ENCODE measurements at places on chromosomes 12 and 14. TPM values are rescaled to one million over a fixed set of nuclear protein-coding genes. Genes with fewer than 3 reads are reported as not detected.

NXPH4 gene
- 0.82 TPM for total RNA-seq

CCDC197 gene
- total RNA-seq = not detected

- DNase-seq = no peak
These were observed 159.8 kb downstream of the KITLG start for GRCh38 chr12:88420457-88420856.

- no peak for DNase-seq
These were observed 110.0 kb downstream of the ATP23 start for GRCh38 chr12:58051378-58051777.

DNA sequence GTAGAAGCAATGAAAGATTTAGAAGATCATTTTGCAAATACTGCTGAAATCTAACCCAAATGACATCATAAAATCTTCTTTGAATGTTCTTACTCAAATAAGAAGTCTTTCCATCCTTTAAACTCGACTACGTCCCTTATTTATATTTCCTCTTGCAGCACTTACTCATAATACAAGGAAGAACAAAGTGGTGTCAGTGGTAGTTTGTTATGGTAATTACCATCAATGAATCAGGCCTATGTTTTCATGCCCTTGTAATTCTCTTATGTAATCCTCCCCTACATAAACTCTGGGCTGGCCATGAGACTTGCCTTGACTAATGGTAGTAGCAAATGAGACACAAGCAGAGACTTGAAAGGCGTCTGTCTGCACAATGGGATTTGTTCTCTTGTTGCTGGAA is 17.0 kb downstream of the EEA1 start:
- no peak for DNase-seq

DNA sequence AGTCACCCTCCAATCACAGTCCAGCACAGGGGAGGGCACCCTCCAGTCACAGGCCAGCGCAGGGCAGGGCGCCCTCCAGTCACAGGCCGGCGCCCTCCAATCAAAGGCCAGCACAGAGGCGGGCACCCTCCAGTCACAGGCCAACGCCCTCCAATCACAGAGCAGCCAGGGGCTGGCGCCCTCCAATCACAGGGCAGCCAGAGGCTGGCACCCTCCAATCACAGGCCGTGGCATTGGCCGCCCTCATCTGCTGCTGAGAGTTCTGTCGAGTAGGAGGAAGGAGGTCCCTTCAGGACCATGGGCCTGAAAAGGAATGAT is 26.6 kb downstream of the DDX51 start:
- DNase-seq = no peak

DNA sequence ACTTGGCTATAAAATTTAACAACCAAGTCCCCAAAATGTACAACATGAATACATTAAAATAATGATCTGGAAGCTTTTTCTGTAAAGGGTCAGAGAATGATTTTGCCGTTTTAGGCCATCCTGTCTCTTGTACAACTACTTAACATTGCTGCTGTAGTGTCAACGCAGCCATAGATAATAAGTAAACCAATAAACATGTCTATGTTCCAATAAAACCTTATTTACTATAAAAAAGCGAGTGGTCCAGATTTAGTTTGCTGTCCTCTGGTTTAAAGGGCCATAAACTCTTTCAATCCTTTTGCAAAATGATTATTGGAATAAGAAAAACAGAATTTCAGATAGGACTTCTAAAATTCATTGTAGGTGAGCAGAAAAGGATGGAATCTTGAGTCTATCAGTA is 29.2 kb downstream of the SBNO1 start:
- DNase-seq = no peak

MMP19 gene
- 0.88 TPM for total RNA-seq

DNA sequence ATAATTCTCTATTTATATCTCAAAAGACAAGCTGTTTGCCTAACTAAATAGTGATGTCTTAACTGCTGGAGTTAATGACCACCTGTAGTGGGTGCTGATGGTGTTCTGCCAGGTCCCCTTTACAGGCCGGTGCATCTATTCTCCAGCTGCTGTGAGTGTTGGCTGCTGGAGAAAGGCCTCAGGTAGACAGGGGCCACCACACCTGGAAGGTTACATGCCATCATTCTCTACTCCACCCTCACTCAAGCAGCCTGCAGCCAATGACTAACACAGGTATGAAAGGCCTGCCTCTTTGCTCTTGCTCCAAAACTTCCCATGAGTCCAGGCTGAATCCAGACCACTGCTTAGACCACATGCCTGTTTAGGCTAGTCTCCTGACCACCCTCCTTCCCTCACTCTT is 73.9 kb downstream of the RPS6KA5 start:
- no peak for DNase-seq

DNA sequence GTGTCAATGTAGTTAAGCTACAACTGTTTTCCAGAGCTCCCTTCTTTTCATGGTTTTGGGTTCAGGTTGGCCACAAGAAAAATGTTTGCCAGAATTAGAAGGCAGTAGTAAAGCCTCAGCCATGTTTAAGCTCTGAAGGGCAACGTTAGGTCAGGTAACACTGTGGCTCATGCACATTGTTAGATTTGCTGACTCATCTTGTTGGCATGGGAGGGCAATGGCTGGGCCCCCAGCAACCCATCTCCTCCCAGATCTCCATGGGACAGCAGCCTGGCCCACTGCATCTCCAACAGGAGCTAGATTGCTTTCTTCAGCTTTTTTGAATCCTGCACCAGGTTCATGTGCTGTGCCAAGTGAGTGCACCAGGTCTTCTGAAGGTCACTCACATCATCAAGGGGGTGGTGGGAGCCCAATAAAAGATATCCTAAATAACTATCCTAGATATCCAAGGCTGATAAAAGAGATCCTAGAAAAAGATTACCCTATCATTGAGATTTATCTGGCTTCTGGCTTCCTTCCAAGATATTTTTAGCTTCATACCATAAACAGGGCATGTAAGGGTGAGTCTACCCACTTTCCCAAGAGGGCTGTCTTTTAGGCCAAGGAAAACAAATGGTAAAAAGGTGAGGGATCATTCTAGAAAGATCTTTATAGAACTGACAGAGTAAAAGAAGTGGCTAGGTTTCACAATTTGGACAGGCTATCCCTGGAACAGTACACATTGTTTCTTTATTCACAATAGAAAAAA is 28.9 kb downstream of the PTGER2 start:
- DNase-seq = no peak

DTX1 gene
- total RNA-seq = 4.2 TPM

GRCh38 chr12:53963434-53964314 is 9.0 kb downstream of the HOXC12 start:
- DNase-seq = no peak

DNA sequence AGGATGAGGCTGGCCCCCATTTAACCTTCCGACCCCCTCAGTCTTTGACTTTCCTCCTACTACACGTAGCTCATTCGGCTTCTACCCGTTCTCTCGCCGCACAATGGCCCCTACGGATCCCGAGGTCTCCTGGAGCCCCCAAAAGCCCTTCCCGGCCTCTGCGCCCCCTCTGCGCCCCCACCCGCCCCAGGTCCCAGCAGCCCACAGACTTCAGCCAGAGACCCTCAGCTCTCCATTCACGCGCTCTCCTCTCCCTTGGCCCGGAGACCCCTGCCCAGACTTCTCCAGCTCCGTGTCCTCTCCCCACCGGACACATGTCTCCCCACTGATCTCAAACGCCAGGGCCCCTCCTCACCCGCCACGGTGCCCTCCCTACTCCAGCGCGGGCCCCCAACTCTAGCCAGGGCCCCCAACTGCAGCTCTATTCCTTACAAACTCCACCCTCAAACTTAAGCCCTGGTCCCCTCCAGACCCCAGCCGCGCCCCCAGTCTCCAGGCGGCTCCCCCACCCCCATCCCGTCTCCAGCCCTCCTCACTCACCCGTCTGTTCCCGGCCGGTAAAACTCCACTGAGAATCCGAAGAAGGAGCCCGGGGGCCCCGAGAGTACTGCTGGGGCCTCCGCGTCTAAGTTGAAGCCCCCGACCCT is 502 bp downstream of the ITGA5 start:
- no peak for DNase-seq

KLHL42 gene
- total RNA-seq = 11.3 TPM

MUCL1 gene
- total RNA-seq = not detected

DNA sequence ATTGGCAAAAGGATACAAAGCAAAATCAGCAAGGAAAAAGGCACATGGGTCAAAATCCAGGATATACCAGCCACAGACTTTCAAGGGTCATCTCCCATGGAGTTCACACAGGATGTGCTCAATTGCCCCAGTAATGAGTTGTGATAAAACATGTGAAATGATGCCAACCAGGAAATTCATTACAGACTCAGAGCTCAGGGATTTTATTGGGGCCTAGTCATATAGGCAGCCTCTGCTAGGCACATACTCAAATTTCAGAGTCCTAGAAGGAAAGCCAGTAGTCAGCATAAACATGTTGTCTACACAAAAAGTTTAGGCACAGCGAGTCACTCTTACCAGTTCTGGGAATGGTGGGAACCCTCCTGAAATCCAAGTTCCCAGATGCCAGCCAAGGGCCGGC is 64.4 kb upstream of the OSBPL8 start:
- DNase-seq = no peak

NKX2-1 gene
- not detected for total RNA-seq

DNA sequence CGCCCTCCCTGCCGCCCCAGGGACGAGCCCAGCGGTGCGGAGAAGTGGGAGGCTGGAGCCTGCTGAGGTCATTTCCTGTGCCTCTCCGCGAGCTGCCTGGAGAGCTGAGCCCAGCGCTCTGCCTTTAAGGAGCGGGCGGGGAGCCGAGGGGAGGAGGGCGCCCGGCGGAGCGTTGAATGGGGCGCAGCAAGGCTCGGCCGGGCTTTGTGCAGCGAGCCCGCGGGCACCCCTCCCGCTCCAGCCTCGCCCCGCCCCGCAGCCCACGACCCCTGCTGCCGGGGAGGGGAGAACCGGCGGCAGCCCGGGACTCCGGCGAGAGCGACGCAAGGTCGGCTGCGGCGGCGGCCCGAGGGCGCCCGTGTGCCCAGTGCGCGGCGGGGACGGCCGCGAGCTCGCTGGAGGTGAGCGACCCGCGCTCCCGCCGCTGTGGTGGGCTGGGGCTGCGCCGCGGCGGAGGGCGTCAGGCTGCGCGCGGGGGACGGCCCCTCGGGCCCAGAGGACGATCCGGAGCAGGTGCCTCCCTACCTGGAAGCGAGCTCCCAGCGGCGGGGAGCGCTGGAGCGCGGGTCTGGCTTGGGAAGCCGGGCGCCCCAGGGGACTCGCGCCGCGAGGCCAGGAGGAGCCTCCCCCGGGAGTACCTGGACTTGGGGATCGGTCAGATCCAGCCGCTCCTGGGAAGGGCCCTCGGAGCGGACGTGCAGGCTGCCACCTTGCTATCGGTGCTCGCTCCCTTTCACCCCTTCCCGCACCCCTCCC is at the start of gene PLEKHH1:
PLEKHH1 (plus strand) TSS at position 293 of the 756 bp plus-strand sequence. CDS start 8,578 bp downstream, outside the sequence.
- no peak for DNase-seq

DNA sequence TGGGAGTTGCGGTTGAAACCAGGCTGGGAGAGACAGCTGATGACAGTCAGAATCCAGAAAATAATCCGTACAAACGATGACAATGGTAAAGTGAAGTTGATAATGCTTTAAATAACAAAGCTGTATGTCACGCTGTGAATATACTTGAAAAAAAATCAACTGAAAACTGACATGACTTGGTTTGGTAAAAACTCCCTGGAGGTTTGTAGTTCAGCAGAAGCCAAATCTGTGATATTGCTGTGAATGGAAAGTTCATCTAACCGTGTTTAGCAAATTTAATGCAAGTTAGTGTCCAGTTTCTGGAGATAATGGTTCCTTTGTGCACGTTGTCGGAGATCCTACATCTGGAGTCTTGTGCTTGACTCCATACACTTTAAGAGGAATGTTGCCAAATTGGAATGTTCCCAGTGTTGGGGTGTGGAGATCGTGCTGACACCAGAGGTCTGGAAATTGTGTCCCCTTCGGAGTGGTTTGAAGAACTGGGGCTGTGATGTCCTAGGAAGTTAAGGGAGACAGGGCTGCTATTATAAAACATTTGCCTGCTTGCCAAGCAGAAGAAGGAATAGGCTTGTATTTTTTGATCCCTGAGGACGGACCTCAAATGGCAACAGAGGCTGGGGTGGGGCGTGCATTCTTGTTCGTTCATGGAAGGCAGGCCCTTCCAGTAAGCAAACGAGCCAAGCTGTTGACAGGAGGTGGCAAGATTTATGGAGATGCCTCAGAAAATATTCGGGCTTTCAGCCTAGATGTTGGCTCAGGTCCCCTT is 30.6 kb downstream of the PPFIBP1 start:
- no peak for DNase-seq

GRCh38 chr12:64170024-64170423 is 52.1 kb downstream of the KICS2 start:
- DNase-seq = no peak
